ENCODE measurements at places on chromosomes 3 and 15.
A peak's percentile ranks its signal among the peaks of the same experiment; 100 is the strongest.

DNA sequence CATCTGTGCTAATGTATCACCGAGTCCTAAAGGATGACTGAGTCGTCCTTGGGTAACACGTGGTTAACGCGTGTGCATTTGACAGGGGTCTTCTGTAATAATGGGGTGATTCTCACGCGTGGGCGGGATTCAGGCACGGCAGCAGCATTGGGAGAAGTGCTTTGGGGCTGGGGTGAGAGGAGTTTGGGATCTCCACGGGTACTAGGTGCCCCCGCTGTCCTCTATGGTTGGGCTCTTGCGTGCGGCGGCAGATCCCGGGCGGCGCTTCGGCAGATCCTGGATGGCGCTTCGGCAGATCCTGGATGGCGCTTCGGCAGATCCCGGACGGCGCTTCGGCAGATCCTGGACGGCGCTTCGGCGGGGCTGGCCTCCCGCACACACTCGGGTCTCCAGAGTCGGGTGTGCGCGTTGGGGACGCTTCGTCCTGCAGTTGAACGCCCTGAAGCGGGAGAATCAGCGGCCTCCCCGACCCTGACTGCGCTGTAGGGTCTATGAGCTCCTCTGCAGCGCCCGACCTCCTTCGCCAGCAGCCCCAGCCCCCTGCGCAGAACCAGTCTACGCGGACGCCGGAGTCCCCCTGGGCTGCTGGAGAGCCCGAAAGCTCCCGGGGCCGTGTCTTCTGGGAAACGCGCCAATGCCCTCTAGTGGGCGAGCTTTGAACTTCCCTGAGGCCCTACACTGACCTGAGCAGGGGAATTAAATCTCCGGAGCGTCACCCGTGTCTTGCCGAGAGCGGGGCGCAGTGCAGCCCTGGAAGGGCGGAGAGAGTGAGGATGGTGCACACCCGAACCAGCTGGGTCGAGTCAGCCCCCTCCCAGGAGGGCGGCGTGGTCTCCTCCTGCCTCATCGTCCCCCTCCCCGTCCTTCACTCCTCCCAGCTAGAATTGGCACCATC is 48.1 kb upstream of the EPHB3 start:
- DNase-seq, result peak; percentile 80

DNA sequence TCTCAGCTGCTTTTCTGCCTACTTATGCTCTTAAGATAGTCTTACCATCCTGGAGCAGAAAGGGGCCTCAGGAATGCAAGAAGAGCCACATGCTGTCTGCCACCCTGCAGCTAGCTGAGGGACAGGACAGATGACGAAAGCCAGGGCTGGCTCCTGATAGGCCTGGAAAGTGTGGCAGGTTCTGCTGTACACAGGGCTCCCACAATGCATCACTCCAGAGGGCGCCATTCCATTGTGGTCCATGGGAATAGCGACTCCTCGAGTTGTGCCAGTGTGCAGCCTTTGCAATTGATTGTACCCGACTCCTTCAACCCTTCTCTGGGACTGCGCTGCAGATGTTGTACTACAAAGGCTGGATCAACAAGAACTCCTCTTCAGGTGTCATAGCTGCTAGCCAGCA is 11.2 kb downstream of the ACAN start:
- no peak for DNase-seq

GRCh38 chr15:62124973-62125303 is 40.1 kb downstream of the C2CD4B start:
- DNase-seq, result no peak

DNA sequence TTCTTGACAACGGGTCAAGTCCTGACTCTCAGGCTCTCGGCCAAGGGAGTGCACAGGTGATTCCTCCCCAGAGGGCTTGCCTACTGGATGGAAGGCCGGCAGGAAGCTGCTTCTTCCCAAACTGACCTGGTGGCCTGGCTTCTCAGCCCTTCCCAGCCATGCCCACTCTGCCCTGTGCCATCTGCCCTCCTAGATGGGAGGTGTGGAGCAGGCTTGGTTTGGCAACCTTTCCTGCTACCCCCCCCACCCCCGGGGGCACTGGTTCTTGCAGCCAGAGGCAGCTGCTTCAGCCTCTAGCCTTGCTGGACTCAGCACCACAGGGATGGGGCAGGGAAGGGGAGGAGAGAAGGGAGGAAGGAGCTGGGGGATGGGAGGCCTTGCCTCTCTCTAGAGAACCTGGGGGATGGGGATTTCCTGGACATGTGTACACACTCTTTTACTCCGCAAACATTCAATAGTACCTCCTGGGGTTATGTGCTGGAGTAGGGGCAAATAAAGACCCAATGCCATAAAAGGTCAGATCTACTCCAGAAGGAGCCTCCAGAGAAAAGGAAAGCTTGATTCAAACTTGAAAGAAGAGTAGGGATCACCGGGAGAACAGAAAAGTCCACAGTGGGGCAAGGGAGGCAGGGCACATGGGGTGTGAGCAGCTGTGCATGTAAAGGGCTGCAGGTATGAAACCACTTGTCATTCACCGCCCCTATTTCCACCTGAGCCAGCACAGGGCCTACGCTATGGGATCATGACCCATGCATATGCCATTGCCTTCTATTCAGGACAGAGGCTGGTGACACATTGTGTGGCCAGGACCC is 4.2 kb upstream of the DAPK2 start:
- DNase-seq, result no peak

DNA sequence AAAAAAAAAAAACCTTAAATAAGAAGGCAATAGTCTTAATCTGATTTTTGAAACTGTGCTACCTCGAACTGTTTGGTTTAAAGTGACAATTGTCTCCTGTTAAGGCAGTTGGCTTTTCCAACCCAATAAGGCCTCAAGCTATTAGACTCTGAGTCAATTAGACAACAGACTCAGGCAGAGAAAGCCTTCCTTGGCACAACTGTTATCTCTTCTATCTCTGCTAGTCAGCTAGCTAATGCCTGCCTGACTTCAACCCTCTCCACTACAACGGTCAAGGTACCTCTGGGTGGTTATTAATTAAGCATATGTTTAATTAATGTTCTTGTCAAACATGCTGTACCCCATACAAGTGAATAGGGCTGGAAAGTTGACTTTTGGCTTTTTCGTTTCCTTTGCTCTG is 110.2 kb upstream of the NLGN1 start:
- no peak for DNase-seq

DNA sequence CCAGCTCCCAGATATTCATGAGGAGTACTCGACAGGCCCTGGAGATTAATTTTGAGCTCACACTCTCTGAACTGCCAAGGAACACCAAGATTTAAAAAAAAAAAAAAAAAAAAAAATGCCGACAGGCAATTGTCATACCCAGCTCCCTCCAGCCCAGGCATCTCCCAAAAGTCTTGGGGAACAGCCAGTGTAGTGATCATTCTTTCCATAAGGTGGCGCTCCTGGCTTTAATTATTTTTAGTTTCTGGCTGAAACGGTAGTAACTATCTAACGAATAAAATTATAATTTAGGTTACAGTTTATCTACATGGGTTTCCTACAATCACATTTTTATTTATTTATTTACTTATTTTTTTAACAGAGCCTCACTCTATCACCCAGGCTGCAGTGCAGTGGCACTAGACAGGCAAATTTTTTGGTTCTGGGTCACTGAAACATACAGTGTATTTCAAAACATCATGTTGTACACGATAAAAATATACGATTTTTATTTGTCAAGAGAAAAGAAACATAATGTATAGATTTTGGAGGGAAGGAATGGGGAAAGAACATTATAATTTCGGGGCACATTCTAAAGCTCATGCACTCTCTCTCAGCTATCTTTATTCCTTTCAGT is 157.3 kb downstream of the ADAMTS9 start:
- no peak for DNase-seq

DNA sequence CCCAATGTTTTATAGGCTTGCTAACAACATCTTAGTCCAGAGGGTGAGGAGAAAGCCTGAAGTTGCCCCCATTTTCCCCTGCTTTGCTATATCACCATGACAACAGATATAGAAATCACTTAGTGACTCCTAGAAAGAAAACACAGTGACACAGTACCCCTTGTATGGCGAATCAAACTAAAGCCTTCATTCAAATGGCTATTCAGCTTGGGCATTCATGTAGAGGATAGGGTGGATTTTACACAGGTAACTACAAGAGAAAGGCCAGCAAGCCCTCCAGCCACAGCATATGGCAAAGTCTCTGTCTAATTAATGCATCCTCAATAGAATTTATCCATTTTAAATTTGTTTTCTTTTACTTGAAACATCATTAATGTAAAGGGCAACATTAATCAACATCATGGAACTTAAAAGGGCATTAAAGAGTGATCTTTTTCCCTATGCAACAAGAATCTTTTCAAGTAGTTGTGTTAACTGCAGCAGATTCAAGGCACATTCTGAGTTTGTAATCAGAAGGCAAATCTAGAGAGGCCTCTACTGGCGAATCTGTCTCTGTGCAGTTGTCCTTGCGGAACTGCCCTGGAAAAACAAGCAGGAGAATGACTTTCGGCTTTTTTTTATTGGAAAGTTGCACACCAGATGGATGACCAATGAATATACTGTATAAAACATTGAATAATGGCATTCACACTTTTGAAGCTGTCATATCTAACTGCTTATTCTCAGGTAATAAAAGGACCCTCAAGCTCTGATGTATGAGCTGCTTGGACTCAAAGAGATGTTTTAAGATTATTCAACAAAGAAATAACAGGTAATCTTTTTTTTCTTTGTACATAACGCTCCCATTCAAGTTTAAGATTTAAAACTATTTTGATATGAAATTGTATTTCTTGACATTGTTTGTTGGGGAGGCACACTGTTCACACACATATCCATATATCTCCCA is 621.7 kb upstream of the AGTR1 start:
- no peak for DNase-seq

- no peak for DNase-seq
Measured at GRCh38 chr15:90646662-90647305, 70.4 kb upstream of the BLM start.

DNA sequence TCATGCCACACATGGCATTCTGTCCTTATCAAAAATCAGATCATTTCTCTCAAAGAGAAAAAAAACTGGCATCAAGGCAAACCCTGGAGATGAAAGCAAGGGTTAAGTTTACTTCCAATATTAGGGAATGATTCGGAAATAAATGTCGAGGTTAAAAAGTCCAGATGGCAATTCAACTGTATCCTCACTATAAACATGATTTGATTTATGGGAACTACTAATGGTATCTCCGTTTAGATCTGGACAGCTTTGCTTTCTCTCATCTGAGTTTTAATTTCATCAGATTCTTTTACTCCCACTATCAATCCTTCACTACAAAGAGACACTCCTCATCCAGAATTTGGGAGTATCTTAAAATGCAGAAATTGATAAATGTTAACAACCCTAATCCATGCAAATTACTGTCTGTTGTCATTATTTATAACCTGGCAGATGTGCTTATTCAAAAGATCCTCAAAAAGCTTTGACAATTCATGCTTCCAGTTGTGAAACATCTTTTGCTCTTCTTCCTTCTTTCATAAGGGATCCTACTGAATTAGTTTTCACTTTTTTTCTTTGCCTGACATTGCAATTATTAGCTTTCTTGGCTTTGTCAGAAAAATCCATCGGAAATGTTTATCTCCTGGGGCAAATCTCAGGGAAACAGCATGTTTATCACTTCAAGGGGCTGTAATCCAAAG is 903.2 kb downstream of the MCTP2 start:
- no peak for DNase-seq

DNA sequence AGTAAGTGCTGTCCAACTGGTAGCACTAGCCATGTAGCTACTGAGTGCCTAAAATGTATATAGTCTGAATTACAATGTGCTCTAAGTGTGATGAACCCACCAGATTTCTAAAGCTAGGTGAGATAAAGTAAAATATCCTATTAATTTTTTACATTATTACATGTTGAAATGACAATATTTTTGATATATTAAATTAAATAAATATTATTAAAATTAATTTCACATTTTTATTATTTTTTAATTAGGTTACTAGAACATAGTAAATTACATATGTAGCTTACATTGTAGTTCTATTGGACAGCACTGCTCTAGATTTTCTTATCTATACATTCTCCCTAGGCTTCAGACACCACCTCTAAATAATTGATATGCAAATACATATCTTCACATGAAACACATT is 9.2 kb upstream of the OR5K1 start:
- no peak for DNase-seq

DNA sequence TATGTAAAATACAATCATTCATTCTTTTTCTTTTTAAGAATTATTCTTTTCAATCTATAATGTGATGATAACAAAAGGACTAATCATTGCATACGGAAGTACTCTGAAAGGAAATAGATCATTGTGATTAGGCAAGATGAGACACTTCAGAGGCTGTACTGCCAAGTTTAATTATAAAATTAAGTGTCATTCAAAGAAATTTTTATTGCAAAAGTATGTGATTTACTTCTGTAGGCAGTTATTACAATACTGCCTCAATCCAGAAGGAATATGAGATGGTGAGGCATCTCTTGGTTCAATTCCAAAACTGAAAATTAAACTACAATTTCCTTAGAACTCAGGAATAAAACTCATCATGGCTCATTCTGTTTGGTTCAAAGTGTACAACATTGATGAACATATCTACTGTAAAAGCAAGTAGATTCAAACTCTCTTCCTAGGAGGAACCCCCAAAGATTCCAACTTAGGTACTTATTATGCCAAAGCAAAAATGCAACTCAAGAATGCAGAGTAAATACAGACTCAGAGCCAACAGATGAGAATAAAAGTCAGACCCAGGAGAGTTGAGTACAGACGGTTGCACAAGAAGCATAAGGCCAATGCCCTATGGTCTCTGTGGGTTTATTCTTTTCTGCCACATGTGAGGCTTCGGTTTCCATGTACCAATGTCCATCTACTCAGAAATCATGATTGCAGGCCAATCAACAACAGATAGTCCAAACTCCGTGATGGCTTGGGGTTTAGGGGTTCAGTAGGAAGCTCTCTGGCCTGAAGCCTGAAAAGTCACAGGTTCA is 118.5 kb upstream of the WNT5A start:
- DNase-seq, result no peak

GRCh38 chr3:139199421-139200010 is 144.3 kb upstream of the MRPS22 start:
- DNase-seq, result no peak

DNA sequence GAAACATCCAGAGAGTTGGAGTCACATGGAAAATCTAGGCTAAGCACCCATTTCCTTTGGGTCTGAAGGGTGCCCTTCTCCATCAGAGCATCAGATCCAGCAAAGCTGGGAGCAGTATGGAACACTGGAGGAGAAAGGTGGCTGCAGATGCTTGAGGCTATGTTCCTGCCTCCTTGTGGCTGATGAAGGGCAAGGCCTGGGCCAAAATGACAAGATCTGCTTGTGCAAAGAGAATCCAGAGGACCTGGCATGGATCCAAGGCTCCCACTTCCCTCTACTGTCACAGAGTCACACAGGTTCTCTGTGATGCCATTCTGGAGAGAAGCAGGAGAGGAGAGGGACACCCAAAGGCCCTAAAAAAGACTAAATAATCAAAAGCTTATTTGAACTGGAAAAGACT is 9.2 kb upstream of the ATP8B4 start:
- peak; percentile 85 for DNase-seq

DNA sequence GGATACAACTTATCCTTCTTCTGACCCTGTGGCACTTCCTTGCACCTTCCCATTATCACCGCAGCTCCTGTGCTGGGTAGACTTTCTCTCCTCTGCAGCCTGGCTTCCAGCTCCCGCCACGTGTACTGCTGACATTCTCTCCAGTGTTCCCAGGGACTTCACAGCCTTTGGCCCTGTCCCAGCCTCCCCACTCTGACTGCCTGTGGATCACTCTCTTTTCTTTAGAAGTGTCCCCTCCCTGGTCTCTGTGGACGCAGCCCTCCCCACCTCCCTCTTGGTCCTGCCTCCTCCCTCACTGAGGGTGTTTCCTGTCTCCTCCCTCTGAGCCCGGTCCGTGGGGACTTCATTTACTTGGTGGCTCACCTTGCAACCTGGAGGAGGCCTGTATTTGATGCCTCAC is 17.4 kb downstream of the PDIA5 start:
- DNase-seq, result no peak
